ENCODE measurements at places on chromosomes 12 and 14.

DNA sequence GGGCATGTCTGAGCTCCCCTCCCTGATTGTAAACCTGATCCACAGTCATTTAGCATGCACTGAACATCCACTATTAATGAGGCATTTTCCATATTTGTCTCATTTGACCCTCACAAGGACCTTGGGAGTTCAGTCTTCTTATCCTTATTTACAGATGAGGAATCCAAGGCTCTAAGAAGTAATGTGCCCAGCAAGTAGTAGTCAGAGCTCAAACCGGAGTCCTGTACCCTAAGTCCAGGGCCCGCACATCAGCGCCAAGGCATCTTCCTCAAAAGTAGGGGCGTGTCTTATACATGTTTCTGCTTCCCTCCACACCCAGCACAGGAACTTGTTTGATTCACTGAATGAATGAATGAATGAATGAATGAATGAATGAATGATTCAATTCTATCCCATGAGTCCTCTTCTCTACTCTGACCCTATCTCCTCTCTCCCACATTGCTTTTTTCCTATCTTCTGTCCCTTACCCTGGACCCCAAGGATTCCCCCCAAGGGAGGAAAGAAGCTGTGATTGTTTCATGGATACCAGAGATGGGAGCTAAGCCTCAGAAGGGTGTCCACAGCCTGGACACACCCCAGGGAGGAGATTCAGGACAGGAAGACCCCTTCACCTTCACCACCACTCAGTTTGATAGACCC, 21.8 kb upstream of the KRT8 start:
- DNase-seq = no peak

DNA sequence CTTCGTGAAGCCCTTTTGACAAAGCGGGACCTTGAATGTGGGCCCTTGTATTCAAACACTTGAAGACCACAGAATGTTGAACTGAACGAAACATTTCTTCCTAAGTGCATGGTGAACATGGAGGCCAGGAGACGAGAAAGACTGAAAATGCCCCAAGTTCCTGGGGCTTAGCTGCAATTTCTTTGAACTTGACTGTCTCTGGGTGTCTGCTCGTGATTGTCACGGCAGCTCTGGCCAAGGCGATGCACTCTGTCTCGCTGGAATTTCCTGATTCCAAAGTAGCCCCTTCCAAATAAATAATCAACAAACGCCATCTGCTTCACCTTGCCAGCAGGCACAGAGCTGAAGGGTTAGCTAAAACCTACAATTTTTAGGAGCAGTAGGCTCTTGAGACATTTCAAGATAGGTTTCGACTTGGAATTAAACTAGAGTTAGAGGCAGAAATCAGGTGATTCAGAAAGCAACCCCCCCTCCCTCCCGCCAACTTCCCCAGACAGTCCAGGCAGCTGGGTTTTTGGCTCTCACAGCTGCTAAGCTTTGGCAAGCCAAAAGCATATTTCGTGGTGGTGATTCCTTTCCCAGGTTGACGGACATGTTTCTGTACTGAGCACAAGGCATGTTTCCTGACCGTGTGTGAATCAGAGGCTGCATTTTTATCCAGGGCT, 13.5 kb upstream of the IRF2BPL start:
- no peak for DNase-seq

DNA sequence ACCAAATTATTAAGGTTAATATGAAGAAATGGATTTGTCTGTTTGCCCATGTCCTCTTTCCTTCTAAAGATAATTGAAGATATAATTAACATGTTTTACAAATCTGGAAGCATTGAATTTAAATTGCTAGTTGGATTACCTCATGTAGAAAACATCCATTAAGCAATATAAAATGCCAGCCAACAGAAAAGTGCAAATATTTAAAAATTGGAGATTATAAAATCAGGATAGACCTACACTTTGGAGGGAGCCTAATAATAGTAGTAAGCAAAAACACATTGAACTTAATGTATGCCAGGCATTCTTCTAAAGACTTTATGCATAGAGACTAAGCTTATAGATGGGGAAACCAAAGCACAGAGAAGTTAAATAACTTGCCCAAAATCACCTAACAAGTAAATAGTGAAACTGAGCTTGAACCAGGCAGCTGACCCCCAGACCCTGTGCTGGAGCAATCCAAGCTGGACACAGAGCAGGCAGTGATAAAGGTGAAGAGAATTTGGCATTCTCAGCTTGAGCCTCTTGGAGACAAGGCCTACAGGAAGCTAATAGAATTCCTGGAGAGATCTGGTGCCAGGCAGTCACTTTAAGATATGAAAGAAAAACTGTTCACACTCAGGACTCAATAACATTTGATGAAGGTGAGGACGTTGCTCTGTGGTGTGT, 119.8 kb downstream of the ASCL1 start:
- DNase-seq = no peak

DNA sequence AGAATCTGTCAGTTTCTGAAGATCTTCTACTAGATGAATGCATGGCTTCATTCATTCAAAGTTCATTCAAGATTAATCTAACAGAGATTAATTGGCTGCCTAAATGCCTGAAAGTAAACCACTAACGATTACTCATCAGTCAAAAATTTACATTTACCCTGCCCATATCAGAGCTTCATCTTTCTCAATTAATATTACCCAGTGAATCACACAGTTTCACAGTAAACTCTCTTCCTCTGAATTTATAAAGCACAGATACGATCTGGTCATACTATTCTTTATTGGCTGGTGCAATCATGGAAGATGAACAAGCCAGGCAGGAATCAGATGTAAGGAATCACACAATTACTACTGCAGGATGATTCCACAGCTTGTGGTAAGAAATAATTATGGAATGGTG, 377.7 kb downstream of the SLC16A7 start:
- DNase-seq = no peak

DNA sequence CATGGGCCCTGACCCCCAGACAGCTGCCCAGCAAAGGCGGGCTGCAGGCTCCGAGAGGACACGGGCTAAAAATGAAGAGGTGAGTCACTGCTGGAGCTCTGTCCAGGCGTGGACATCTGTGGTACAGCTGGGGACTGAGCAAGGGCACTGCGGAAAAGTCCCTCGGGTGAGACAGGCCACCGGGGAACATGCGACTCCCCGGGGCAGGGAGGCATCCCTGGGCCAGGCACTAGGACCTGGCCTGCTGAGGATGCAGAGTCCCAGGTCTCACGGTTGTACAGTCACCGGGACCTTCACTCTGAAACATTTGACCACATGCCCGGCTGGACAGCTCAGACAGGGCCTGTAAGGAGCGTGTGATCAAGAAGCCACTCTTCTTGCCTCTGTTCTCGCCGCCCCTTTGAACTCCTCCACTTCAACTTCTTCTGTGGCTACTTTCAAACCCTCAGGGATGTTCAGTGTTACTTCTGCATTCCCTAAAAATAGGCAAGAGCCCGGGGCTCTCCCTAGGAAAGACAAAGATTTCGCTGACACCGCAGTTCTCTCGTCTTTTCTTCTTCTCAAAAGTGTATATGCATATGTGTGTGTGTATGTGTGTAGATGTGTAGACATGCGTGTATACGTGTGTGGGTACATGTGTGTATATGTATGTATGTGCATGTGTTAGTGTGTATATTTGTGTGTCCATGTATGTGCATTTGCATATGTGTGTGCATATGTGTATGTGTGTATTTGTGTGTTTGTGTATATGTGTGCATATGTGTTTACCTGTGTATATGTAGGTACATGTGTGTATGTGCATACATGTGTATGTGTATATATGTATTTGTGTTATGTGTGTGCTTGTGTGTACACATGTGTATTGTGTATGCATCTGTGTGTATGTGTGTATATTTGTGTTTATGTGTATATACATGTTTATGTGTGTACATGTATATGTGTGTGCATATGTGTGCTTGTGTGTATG, 5.0 kb upstream of the RFLNA start:
- no peak for DNase-seq
